ENCODE measurements at places on chromosomes 3 and 15.
A peak's percentile ranks its signal among the peaks of the same experiment; 100 is the strongest.

GRCh38 chr3:89042236-89042835 lies 65.1 kb upstream of the EPHA3 start:
- no peak for DNase-seq

- DNase-seq, result no peak
Measured at GRCh38 chr3:14141602-14142341, 16.9 kb downstream of the TMEM43 start.

GRCh38 chr15:73340502-73341192 lies 28.1 kb downstream of the HCN4 start:
- no peak for DNase-seq

- no peak for DNase-seq
Measured at GRCh38 chr3:95271395-95271794, 1208.5 kb downstream of the NSUN3 start.

DNA sequence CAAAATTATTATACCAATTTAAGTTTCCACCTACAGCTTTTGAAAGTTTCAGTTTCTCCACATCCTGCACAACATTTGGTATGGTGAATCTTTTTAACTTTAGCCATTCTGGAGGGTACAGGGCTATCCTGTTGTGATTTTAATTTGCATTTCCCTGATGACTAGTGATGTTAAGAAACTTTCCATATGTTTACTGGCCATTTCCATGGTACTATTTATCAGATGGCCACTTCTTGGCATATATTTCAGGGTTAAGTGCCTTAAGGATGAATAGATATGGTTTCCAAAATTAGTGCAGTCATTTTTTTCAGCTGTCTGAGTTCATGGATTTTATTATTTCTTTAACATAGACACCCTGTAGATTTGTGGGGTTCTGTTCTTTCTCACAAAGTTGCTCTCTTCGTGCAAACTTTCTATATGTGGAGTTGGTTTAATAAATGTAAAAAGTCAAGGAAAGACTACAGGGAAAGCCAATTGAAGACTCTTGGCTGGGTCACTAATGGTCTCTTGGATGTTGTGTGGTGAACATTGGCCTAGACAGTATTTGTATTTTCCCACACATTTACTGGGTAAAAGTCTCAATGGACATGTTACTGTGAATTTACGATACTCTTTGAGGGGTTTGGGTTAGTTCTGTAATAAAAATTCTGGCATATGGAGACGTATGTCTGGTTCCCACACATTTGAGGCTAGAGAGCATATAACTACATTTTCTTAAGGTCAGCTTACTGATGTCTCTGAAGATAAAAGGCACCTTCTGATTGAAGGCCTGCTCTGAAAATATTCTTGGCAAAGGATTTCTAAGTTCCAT lies 147.5 kb upstream of the PDZRN3 start:
- DNase-seq, result no peak

- DNase-seq, result no peak
Measured at GRCh38 chr3:125239266-125239665, 26.7 kb upstream of the SLC12A8 start.

DNA sequence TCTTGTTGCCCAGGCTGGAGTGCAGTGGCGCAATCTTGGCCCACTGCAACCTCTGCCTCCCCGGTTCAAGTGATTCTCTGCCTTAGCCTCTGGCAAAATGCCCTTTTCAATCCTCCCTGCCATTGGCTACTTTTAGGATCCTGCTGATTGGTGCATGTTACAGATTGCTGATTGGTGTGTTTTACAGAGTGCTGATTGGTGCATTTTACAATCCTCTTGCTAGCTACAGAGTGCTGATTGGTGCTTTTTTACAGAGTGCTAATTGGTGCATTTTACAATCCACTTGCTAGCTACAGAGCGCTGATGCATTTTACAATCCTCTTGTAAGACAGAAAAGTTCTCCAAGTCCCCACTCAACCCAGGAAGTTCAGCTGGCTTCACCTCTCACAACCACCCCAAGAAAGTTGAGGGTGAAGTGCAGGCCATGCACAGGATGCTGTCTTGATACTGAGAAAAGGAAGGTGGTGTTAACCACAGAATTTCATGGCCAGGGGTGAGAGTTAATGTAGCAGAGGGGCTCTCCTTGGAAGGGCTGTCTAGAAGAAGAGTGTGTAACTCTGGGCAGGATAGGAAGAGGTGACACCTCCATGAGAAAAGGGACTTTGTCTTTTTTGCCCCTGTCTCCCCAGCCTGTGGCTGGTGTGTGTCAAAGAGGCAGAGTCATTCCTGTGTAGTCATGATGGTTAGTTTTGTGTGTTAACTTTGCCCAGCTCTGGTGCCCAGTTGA lies 145.9 kb downstream of the APBA2 start:
- DNase-seq, result no peak

DNA sequence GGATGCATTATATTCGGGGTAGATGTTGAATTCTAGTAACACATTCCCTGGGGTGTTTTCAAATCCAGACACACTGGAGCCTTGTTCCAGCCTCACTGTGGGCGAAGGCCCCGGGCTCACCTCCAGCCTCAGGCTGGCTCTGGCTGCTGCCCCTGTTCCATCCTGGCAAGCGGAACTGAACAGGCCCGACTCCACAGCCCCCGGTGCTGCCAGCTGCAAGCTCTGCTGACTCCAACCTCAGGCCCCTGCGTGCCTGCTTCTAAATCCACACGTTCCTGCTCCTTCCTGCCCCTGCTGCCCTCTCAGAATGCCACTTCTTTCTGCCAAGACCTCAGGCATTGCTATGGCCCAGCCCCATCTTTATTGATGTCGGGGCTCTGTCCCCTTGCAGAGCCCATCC lies 90.6 kb downstream of the LIPC start:
- DNase-seq, result no peak

DNA sequence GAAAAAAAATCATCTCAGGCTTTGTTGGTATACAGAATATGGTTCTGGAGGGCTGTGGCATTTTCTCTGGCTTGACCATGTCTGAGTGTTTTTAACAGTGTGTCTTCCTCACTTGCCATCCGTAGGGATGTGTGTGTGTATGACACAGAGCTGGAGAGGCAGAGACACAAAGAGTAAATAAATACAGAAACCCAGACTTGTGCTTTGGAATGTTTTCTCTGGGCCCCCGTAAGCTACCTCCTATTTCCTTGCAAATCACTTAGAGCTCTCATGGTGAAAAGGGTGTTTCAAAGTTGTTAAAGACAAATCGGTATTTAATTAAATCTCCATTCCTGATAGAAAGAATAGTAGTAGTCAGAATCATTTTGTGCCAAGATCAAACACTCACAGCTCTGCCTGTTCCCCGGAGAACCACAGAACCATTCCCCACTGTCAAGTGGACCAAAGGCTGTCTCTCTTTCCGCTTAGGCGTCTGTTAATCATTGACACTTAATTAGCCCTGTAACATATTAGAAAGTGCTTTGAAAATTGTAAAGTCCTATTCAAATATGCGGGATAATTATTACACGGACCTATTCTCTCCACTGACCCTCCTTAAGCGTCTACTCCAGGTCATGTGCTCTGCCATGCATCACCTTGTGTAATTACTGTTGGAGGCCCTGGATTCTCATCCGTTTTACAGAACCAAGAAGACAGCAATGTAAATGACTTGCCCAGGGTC lies 313.6 kb upstream of the TLE3 start:
- DNase-seq, result no peak

- no peak for DNase-seq
Measured at GRCh38 chr3:195178124-195178910, 92.6 kb downstream of the XXYLT1 start.

DNA sequence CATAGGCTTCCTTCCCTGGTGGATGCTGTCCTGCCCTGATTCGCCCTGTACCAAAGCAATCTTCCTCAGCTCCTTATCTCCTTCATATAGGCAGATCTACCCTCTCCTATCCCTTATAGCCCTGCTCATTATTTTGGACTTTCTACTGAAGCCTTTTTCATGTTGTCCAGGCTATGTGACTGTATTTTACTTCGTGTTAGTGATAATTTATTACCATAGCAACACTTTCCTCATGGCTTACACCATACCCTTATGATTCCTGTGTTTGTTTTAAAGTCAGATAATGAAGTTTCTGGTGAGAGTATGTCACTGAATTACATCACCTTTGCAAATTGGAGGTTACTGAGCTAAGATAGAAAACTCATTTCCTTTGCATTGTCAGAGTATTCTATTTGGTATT lies 352.6 kb downstream of the NLGN1 start:
- DNase-seq, result no peak

DNA sequence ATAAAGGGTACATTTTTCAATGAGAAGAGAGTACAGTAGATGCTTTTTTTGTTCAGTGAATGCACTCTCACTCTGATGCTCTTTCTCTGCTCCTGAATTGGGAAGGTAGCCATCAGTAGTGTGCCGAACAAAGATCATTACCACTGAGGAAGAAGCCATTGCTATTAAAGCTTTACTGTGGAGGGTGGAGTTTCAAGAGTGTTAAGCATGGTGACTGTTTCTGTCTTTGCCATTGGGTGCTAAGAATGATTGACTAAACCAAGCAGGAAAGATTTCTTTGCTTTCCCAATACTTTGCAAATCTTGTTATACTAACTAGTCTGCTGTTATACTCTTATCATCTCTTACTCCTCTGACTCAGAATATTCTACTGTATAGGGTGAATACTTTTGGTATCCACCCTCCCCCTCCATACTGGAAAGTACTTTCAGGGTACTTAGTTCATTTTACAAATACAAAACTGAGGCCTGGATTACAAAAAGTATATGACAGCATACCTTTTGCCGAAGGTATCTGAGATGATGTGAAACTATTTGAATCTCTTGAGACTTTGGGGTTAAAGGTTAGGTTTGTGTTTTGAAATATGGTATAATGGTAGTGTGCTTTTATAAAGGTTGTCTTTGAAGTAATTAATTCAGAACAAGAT lies 1.7 kb downstream of the RAB11A start:
- no peak for DNase-seq

GRCh38 chr3:126543457-126544061 lies 15.2 kb downstream of the C3orf22 start:
- DNase-seq, result no peak

DNA sequence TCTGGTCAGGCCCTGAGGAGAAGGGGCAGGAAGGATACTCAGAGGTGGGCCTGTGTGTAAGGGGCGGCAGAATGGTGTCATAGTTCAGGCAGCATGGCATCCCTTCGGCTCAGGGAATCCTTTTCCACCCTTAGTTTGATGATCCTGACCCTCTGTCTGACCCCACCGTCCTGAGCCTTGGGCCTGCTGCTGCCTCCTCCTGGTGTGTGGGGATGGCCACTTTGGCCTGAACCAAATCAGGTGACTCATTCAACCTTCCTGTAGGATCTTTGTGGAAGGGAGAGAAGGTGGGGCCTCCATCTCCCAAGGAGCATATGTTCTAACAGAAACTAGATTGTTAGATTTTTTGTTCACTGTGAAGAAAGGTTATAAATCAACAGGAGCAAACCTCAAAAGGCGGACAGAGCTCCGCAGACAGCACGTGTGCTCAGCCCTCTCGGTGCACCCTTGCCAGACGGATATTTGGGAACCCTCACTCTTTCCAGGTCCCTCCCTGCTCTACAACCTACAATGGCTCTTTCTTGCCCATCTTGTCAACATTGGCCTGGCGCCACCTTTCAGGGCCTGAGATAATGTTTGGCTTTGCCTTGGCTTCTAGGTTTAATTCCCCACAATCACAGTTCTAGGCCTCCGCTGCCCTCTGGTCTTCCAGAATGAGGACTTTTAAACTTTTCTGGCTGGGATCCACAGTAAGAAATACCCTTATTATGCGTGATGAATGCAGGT lies 21.7 kb downstream of the THSD4 start:
- DNase-seq, result no peak

DNA sequence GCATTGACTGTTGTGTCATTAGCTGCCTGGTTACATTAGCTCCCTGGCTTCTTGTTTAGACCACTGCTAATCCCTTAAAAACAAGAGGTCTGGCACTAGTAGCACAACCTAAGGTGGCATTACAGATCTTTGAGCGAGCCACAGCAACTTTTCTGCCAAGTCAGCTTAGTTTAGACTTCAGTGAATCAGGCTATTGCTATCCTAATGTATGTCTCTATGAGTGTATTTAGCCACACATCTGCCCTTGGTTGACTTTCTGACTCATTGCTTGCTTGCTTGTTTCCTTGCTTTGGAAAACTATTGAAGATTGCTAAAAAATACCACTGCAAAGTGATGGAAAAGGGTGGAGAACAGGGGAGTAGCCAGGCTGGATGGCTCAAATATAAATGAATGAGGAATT lies 50.2 kb downstream of the CHP1 start:
- peak; percentile 11 for DNase-seq

DNA sequence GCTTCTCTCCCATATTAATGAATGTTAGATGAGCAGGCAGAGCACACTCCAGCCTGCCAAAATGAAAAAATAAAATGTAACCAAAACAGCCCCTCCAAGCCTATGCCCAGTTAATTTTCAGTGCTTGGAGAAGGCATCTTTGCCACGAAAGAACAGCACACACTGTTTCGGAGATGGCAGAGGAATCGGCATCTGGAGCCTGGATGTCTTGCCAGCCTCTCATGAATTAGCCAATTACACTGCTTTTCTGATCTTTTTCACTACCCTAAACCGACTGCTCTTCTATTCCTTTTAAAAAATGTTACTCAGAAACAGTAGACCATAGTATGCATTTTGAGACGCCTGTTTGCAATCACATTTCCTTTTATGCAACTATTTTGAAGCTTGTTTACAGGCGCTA lies 249.6 kb downstream of the TLE3 start:
- DNase-seq, result no peak

DNA sequence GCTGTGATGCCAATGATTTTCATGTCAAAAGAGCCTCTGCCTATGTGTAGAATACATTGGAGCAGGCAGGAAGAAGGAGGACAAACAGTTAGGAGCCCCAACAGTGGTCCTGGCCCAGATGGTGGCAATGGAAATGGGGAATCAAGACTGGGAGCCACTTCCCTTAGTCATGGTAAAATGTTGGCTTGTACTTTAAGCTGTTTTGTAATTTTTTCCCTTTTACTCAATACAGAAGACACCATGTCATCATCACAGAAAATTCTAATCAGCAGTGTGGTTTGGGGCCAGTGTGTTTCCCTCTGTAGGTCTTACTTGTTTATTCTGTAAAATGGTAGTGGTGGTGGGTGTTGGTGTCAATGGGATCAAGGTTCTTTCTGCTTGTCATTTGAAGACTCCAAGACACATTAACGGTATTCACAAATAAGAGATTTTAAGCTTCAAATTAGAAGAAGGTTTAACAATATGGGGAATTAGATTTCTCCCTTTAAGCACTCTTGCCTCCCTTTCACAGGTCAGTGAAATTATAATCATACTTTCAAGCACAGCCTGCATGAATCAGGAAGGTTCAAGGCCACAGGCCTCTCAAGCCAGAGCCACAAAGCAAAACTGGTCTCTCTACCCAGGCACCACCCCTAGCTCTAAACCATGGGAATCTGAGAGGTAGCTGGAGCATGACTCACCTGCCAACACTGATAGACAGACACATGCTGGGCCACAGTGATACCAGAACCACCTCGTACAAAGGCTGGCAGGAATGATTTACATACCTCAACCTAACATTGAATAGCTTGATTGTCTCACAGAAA lies 24.9 kb downstream of the SIAH2 start:
- no peak for DNase-seq

- no peak for DNase-seq
Measured at GRCh38 chr3:130117933-130118332, 36.3 kb downstream of the ALG1L2 start.

DNA sequence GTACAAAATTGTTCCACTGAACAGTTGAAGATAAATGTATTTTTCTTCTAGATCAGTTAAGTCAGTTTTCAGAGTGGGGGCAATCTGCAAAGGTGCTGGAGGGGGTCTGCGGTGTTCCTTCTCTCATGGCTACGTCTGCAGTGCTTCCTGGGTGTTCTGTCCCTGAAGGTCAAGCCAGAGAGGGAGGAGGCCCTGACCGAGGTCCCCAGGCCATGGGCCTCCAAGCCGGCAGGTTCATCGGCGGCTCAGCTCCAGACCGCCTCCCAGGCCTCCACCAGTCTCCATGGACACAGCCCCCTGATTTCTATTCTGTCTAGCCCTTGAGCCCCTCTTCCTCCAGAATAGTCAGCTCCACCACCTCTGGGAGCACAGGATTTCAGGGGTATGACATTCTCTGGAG lies 28.5 kb upstream of the TSEN2 start:
- DNase-seq, result no peak

Measured in T1000 (cell line).